ENCODE measurements at places on chromosomes 7 and 10. TPM values are rescaled to one million over a fixed set of nuclear protein-coding genes. Genes with fewer than 3 reads are reported as not detected.

GRCh38 chr7:124783271-124783670 is 17.7 kb upstream of the GPR37 start:
- DNase-seq: no peak

GRCh38 chr10:80539421-80540031 is 1.8 kb downstream of the SH2D4B start:
- DNase-seq: no peak

DNA sequence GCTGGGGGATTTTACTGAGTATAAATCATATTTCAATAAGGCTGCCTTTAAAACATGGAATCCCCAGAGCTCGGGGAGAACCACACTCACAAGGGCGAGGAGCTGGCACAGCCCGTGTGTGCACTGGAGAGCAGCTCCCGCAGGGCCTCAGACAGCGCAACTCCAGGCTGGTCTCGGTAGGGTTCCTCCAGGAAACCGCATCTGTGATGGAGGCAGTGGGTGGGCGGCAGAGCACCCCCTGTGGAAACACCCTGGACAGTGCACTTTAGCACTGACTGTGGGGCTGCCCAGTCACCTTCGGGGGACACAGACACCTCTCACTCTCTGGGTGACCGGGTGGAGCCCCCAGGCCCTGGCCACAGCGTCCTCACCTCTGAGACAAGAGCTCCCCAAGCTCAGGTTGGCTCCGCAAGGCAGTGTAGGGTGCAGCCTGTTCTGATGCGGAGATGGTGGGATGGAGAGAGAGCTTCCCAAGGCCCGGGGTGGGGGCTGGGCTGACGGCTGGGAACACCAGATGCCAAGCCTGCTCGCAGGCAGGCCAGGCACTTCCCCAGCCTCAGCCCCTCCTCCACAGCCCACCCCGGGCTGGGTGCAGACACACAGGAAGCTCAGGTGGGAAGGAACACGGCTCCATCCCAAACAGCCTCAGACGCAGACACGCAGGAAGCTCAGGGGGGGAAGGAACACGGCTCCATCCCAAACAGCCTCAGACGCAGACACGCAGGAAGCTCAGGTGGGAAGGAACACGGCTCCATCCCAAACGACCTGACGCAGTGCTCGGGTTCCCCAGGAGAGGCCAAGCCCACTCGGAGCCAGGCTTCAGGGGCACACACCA is 224.4 kb downstream of the MAD1L1 start:
- no peak for DNase-seq

GRCh38 chr10:34228066-34228465 is 587.0 kb downstream of the PARD3 start:
- DNase-seq: no peak

- DNase-seq: no peak
Observed at GRCh38 chr7:47548546-47548945, 33.4 kb downstream of the TNS3 start.

DNA sequence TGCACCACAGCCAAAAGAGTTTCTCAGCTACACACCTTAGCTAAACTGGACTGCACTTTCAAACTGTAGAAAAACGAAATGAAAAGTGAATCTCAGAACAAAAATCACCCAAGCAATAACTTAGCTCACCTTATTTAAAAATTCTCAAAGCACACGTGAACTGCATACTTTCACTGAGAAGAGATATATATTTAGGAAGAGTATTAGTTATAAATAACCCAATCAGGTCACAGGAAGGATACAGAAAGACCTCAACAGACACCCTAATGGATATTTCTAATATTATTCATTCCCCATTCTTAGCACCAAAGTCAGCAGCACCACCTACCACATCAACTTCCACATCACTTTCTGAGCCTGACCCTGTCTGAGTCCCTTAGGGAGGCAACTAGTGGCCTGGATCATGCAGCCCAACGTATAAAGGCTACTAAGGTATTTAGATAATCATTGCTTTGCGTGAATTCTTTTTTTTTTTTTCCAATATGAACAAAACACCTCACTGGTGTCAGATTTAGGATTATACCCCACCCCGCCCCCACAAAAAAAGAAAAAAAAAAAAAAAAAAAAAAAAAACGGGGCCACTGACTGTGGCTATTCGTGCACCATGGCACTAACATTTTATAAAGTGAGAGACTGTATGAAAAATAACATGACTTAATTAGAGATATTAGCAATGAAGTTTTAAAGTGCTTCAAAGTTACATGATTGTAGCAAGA is 2.6 kb downstream of the ABI1 start:
- DNase-seq: no peak

- no peak for DNase-seq
Observed at GRCh38 chr7:14859267-14859666, 43.3 kb downstream of the DGKB start.

DNA sequence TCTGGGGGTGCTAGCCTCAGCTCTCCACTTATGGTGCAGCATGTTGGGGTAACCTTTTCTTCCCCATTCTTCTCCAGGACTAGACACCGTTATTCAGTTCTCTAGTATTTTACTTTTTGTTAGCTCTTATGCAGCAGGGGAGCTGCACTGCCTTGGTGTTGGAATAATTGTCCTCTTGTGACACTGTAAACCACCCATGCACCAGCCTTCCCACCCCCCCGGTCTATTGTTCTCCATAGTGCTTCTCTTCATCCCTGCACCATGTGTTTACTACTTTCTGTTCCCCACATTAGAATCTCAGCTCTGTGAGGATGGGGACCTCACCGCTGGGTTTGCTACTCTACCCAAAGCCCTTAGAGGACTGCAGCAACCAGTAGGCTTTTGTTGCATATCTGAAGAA is 230.7 kb downstream of the RPS24 start:
- DNase-seq: no peak

DNA sequence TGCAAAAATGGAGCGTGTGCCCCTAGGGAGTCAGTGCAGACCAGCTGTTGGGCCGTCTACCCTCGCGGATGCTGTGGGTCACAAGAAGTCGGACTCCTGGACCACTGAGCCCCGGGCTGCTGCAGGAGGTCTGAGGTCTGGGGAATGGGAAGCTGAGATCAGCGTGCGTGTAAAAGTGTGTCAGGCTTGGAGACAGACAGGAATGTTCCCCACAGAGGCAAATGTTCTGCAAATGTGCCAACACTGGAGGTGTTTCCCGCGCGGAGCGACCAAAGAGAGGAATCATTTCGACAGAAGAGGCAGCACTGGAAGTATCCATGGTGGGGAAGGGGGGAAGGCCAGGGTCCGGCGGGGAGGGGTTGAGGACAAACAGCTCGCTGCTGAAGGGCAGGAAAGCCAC is 643.8 kb upstream of the MGMT start:
- no peak for DNase-seq

DNA sequence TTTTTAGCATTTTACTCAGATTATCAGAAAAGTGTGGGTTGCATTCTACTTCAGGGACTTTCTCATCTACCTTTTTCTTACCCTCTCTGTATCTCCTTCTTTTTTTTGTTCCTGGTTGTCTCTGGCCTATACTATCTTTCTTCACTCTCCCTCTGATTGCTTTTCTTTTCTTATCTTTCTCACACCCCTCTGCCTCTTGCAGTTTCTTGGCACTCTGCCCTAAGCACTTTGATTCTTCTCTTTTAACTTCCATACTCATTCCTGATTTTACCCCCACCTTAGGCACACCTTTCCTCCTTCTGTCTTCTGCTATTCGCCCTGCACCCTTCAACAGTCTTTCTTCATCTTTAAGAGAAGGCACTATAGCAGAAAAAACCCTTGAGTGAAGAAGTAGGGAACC is 92.8 kb upstream of the HPS1 start:
- DNase-seq: no peak

DNA sequence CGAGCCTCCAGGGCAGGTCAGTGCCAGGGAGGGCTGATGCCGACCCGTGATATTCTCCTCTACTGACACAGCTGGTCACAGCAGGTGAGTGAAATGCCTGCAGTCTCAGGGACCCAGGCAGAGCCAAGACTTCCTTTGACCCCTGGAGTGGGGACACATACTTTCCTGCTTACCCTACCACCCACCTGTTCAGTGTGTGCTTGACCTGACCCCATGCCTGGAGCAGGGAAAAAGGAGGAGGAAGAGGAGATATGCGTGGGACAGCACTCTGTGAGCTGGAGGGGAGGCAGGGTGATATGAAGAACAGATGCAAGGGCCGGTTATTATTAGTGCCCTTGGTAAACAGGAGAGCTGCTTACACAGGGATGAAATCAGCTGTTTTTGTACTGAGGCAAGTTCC is 40.8 kb upstream of the WIPF3 start:
- DNase-seq: no peak

DNA sequence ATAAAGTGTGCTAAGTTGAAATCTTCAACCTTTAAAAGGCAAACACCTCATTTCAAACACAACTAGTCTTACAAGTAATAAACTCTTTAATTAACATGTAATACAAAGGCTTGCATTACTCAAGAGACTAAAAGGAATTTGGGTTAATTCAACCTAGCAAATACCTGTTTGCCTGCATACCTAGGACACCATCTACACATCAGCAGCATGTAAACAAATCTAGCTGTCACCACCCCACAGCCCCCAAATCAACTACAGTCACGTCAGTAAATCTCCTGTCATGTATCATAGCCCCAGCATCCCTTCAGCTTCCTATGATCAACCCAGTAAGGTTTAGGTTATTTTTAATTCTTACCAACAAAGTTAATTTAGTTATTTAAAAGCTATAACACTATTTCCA is 33.5 kb downstream of the ZNF800 start:
- DNase-seq: no peak

GRCh38 chr10:33113466-33113865 is 155.4 kb upstream of the ITGB1 start:
- no peak for DNase-seq

GRCh38 chr7:24660546-24660945 is 87.3 kb downstream of the PALS2 start:
- no peak for DNase-seq

DNA sequence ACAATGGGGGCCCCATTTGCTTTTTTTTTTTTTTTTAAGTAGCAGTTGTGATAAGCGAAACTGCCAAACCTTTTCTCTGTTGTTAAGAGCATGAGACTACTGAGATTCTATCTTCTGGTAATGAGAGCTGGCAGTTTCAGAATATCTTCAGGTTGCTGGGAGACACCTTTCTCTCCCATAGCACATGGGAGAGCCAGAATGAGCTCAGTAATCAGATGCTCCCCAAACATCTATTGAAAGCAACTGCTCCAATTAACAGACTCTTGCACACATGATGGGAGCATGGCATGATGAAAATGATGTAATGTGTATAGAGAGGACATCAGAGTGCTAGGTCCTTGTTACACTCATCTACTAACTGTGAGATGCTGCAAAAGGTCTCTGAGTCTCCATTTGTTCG is 18.8 kb downstream of the MYO3A start:
- DNase-seq: no peak

DNA sequence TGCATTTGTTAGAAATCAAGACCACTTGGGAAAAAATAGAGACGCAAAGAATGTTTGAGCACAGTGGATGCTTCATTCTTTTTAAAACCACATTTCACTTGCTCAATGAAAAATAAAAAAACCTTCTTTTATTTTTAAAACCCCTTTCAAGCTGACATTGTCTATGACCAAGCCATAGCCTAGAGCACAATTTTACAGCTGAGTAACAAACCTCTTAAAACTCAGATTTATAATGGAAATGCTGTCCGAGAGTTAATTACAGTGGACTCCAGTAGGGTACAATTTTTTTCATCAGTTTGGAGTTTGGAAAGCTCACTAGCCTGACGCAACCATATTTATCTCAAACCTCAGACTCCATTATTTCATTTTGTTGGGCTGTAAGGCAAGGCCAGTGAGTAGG is 116.3 kb downstream of the RNLS start:
- no peak for DNase-seq

Gene OR6B1
- not detected for total RNA-seq

Gene HHEX
- total RNA-seq: 36.8 TPM

Gene CTNNA3
- total RNA-seq: 0.13 TPM

Gene METTL27
- total RNA-seq: 0.90 TPM

Gene CPXM2
- 0.26 TPM for total RNA-seq

Gene EPHA1
- total RNA-seq: under 0.01 TPM

Gene ANKRD30A
- total RNA-seq: not detected

Gene SYCE1
- under 0.01 TPM for total RNA-seq

Gene UBTD1
- 62.6 TPM for total RNA-seq

Gene KDM7A
- total RNA-seq: 11.3 TPM

Gene CREB3L2
- 25.2 TPM for total RNA-seq

Gene PURB
- 14.4 TPM for total RNA-seq

All from dermis microvascular lymphatic vessel endothelial cell (primary cell).